Lung (tissue), 17 donors: ENCODE measurements at places on chromosomes 4 and X. TPM values are rescaled to one million over a fixed set of nuclear protein-coding genes. Genes with fewer than 3 reads are reported as not detected.

- DNase-seq, result peak; percentile 27
Measured at GRCh38 chr4:7427361-7427760, 7.4 kb downstream of the PSAPL1 start.

- no peak for DNase-seq
Measured at GRCh38 chr4:2400841-2401609, 17.4 kb downstream of the ZFYVE28 start.

- no peak for DNase-seq
Measured at GRCh38 chr4:14178421-14178820, 550.9 kb upstream of the BOD1L1 start.

GRCh38 chr4:6115746-6116586 lies 84.4 kb downstream of the JAKMIP1 start:
- DNase-seq, result no peak

DNA sequence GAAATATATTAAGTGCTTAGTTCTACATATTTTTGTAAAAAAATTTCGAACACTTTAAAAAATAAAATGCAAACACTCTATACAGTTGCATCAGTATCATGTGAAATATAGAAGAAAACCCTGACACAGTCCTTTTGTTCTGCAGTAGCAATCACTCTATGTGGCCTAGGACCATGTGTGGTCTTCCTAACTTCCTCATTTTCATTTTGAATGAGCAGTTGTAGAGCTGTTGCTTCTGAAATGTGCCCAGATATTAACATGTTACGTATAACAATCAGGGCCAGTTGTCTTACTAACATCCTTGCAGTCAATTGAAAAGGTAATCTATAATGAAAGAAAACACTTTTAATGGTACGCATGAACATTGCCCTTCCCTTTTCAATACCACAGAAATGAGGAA lies 107.9 kb downstream of the ZNF827 start:
- DNase-seq, result no peak

DNA sequence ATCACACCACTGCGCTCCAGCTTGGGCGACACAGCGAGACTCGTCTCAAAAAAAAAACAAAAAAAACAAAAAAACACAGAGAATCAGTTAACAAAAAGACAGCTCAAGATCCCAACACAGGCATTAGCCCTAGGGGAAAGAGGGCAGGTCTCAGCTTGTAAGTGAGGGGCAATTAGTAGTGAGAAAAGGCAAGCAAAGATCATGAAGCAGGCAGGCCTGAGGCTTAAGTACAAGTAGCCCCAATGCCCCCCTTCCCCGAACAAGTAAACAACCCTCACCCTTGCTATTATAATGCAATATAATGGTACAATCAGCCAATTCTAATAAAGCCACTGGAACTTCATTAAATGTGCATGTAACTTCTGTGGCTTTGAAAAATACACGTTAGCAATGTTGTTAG lies 17.0 kb downstream of the ADGRA3 start:
- DNase-seq, result no peak

POF1B gene
- 0.65 TPM for polyA plus RNA-seq
